ENCODE measurements at places on chromosomes 7 and 10. TPM values are rescaled to one million over a fixed set of nuclear protein-coding genes. Genes with fewer than 3 reads are reported as not detected.

FEZF1 gene
- total RNA-seq: not detected

GFRA1 gene
- total RNA-seq: 8.4 TPM

IKZF1 gene
- total RNA-seq: not detected

LIPF gene
- not detected for total RNA-seq

PLAU gene
- total RNA-seq: 87.2 TPM

MLXIPL gene
- 1.4 TPM for total RNA-seq

TRPV6 gene
- not detected for total RNA-seq

CRYGN gene
- total RNA-seq: not detected

PIP gene
- total RNA-seq: 0.19 TPM

RRP12 gene
- 60.9 TPM for total RNA-seq

PTF1A gene
- not detected for total RNA-seq

TACC2 gene
- total RNA-seq: 92.6 TPM

GATA3 gene
- total RNA-seq: 4.8 TPM

TMEM106B gene
- total RNA-seq: 35.8 TPM

KEL gene
- total RNA-seq: not detected

H2BK1 gene
- not detected for total RNA-seq

MMP21 gene
- total RNA-seq: not detected

OR6B1 gene
- total RNA-seq: not detected

NODAL gene
- total RNA-seq: not detected

KCNIP2 gene
- 0.54 TPM for total RNA-seq

IGFBP3 gene
- total RNA-seq: 156 TPM

LRRN3 gene
- total RNA-seq: 0.02 TPM

ELMO1 gene
- total RNA-seq: 4.0 TPM

ENKUR gene
- total RNA-seq: 0.38 TPM

CPN1 gene
- total RNA-seq: 0.19 TPM

ARHGAP19 gene
- 5.2 TPM for total RNA-seq

RSBN1L gene
- 8.2 TPM for total RNA-seq

PHTF2 gene
- 17.6 TPM for total RNA-seq

HOGA1 gene
- total RNA-seq: 2.3 TPM

SPRN gene
- total RNA-seq: 0.33 TPM

TSPAN12 gene
- 0.38 TPM for total RNA-seq

SLC16A9 gene
- 0.07 TPM for total RNA-seq

SPAM1 gene
- not detected for total RNA-seq

KCP gene
- 0.22 TPM for total RNA-seq

PLEKHS1 gene
- 0.04 TPM for total RNA-seq

ADAM22 gene
- total RNA-seq: 0.26 TPM

PLOD3 gene
- total RNA-seq: 87.1 TPM
